ENCODE measurements at places on chromosomes 13 and 19.

- DNase-seq, result no peak
These were observed 206.5 kb upstream of the TSHZ3 start for GRCh38 chr19:31555634-31556215.

DNA sequence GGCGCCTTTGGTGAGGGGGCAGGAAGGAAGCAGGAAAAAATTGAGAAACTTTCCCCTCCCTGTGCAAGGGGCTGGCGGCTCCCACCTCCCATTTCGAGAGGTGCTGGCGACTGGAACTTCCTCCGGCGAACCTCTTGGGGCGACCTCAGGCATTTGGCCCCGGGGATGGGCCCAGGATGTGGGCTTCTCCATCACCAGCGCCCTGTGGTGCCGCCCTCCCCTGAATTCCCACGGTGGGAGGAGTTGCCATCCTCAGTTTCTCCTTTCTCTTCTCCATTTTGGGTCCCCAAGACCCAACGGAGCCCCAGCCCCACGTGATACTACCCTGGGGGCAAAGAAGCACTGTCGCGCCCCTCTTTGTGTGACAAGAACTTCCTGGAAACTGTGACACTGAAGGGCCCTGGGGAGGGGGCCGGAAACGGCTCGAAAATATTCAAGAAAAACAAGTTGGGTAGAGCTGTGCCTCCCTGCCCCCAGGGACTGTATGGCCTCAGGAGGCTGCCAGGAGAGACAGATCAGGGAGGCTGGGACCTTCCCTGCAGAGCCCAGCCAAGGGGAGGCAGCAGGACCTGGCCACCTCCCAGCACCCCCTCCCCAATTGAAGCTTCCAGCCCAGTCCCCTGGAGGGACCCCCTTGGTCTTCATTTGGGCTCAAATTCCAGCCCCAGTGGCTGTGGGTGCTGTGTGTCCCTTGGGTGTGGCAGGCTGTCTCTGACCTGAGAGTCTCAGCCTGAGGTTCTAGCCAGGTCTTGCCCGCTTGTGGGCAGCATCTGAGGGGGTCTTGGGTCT is 16.2 kb upstream of the AP1M2 start:
- peak; percentile 20 for DNase-seq

GRCh38 chr13:21638319-21639282 is 32.3 kb upstream of the FGF9 start:
- DNase-seq, result peak; percentile 9

GRCh38 chr19:31517224-31518180 is 168.3 kb upstream of the TSHZ3 start:
- DNase-seq, result no peak

- no peak for DNase-seq
These were observed 4.1 kb downstream of the ZNF296 start for GRCh38 chr19:45071969-45072790.

- DNase-seq, result no peak
These were observed 17.3 kb upstream of the AKT2 start for GRCh38 chr19:40302224-40303011.

GRCh38 chr19:38661136-38661535 is 13.7 kb downstream of the ACTN4 start:
- no peak for DNase-seq

DNA sequence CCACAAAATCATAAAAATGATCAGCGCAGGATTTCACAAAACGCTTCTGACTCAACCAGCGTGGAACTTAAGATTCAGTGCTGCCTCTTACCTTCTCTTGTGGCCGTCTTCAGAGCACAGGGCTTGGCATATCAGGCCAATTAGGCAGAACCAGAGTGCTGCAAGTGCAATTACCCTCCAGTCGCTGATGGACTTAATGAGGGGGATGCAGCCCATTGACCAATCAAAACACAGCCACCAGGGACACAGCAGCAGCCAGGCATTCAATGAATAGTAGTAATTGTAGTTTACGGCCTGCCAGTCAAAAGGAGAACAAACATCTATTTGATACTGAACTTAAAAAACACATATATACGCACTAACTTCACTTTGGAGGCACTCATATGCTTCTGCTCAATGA is 38.2 kb downstream of the TMTC4 start:
- DNase-seq, result no peak

GRCh38 chr19:12946092-12946721 is 545 bp downstream of the RAD23A start:
- peak; percentile 63 for DNase-seq

DNA sequence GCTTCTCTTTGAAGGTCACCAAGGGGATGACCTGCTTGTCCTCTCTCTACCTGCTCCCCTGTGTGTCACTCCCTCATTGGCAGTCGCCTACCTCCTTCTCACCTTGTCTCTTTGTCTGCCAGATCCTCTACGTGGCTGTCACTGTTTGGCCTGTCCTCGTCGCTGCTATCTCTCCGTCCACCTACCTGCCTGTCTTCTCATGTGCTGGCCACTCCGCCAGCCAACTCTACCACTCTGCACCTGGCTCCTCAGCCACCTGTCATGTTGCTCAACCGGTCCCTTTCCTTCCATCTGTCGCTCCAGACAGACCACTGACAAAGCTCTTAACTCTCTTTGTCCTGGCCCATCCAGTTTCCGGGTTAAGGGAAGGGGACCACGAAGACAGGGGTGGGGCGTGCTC is at the start of gene KLK12:
KLK12 (minus strand) TSS at position 299 of the 400 bp plus-strand sequence. CDS start 381 bp downstream, outside the sequence.
- no peak for DNase-seq

Data from RPMI8226 (cell line).